RWPE2 (cell line): ENCODE measurements at places on chromosomes 6 and 20.

DNA sequence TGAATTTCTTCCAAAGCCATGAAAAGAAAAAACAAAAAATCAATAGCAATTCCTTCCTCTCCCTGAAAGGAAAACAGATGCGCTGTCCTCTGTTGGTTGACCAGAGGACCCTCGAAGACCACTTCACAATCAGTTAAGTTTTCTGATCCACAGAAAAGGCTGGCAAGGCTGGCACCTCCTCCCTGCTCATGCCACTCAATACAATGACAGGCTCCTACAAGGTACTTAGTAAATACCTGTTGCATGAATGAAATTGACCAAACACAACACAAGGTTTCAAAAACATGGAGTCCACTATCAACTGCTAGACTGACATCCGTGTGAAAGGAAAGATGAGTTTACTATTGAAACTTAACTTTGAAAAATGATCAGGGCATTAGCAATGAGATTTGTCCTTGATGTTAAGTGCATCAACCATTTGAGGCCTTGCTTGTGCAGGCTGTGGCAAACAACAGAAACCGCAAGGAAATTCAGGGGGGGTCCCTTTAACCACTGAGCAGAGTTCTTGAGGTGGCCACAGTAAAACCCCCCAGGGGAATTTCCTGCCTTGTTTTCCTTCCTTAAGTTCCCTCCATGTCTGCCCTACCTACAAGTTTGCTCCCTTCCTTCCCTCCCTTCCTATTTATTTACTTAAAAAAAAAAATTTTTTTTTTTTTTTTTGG is 27.9 kb upstream of the RTF2 start:
- peak; percentile 16 for DNase-seq

DNA sequence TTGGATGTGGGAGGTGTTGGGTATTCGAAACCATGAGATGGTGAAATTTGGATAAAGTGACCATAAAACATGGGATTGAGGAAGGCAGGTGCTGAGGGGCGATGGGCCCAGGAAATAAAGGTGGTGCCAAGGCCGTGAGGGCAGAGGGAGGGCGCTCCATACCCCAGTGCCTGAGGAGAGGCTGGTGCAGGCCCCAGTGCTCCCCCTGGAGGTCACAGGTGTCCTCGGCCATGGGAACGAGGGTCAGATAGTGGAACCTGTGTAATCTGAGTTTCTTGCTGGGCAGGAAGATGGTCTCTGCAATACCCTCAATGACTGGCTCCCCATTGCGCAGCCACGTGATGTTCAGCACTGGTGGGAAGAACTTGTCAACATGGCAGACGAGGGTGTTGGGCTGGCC is 16.2 kb downstream of the HLA-DPB1 start:
- no peak for DNase-seq

DNA sequence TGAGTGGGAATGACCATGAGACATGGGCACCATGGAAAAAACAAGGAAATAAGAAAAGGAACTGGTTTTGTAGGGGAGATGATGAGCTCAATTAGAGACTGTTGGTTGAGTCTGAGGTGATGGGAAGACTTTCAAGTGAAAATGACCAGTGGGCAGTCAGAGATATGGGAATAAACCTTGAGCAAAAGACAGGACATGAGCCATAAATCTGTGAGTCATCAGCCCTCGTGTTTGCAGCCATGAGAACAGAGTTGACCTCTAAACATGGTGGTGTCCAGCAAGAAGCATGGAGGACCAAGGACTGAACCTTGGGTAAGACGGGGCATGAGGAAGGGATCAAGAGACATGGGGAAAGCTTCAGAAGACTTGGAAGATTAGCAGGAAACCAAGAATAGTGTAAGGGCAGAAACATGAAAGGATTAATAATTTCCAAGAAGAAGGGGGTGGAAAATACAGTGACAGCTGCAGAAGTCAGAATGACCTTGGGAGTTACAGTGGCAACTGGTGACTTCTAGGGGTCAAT is 280.6 kb upstream of the PRDM1 start:
- no peak for DNase-seq

GRCh38 chr6:20447581-20448132 is 46.0 kb downstream of the E2F3 start:
- no peak for DNase-seq

DNA sequence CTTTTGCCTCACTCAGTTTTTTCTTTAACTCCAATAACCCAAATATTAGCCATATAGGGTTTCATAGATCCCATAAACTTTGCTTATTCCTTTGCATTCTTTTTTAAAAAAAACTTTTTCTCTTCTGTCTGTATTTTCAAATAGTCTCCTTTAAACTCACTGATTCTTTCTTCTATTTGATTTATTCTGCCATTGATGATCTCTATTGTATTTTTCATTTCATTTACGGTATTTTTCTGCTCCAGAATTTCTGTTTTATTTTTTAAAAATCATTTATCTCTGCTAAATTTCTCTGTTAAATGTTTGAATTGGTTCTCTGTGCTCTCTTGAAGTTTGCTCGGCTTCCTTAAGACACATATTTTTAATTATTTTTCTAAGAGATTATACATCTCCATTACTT is 573.3 kb upstream of the MAN1A1 start:
- no peak for DNase-seq

- no peak for DNase-seq
Observed at GRCh38 chr6:36318690-36319435, 17.8 kb downstream of the BNIP5 start.

DNA sequence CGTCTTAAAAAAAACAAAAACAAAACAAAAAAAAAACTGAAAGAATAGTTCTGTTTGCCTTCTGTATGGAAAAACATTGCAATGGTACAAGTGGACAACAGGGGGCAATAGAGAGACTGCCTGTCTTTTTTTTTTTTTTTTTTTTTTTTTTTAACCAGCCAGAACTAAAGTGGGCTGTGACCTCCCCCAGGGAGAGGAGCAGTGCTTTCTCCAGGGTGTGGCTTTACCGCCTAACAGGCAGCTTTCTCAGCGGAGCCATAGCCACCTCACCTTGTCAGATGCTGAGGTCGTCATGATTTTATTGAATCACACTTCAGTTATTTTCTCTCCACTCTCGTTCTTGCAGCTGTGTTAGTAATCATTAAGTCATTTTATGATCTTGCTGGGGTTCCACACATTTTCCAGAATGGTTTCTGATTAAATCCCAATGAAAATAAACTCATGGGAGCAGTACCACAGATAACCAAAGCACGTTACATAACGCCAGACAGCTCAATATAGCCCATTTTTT is 78.4 kb downstream of the GMPR start:
- no peak for DNase-seq

DNA sequence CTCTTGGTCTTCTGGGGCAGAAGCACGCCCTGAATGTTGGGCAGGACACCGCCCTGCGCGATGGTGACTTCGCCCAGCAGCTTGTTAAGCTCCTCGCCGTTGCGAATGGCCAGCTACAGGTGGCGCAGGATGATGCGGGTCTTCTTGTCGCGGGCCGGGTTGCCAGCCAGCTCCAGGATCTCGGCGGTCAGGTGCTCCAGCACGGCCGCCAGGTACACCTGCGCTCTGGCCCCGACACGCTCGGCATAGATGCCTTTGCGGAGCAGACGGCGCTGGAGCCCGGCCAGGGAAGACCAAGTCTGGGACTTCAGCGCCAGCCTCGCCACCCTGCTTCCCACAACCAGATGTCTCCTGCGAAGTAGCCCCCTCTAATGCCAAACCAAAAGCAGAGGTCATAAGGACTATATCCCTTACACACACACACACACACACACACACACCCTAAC is 8.0 kb upstream of the SLC17A3 start:
- peak; percentile 58 for DNase-seq

- DNase-seq = no peak
Observed at GRCh38 chr6:75863001-75863400, 114.0 kb downstream of the MYO6 start.

DNA sequence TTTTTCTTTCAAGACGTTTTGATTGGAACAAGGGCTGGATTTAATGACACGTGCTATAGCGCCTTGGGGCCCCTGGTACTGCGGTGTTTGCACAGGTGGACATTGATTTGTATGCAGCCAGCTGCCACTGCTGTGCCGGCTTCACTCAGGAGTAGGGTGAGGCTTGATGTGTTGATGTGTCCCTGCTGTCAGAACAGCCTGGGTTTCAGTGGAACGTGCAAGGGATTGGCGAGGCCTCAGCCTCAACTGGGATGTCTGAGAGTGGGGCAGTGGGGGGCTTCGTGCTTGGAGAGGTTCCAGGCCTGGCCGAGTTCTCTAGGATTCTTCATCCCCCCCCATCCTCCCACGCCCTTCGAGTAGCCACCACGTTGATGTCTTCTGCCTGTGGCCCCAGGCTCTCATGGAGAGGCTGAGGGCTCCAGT is 23.0 kb downstream of the PYGB start:
- DNase-seq = peak; percentile 47

DNA sequence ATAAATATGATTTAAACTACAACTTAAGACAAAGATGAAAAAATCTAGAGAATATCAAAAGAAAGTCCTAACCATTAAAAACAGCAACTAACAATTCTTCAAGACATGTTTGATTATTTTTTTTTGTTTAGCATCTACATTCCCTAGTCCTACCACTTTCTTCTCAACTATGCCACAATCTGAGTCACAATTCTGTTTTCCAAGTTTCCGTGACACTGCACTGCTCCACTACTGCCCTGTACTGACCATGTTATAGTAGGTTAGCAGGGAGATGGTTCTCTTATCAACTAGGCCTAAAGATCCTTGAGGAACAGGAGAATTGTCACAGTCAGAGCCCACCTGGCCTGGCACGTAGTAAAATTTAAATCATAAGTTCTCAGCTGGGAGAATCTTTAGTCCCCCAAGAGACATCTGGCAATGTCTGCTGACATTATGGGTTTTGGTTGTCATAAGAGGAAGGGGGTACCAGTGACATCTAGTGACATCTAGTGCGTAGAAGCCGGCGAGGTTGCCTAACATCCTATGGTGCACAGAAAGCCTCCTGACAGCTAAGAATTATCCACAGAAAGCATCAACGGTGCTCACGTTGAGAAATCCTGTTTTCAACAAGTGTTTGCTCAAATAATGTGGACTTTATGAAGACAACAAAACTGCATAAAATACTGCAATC is 100.5 kb downstream of the PDE10A start:
- DNase-seq = no peak

- DNase-seq = no peak
Observed at GRCh38 chr20:12966468-12967085, 42.2 kb upstream of the SPTLC3 start.

DNA sequence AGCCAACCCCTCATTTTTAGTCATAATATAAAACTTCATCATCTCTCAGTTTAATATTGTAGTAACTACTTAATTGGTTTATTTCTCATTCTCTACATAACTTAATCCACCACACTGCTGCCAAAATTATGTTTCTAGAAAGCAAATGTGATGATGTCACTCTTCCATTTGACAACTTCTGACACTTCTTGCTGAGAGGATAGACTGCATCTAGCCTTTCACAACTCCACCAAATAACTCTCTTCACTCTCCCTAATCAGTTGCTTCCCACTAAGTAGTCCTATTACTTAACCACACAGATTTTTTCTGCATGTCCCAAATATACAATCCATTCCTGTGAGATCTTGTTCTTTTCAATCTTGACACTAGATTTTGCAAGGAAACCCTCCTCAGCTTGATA is 951.3 kb downstream of the EPHA7 start:
- DNase-seq = no peak

GRCh38 chr20:33393609-33394008 is 7.7 kb downstream of the CDK5RAP1 start:
- no peak for DNase-seq

DNA sequence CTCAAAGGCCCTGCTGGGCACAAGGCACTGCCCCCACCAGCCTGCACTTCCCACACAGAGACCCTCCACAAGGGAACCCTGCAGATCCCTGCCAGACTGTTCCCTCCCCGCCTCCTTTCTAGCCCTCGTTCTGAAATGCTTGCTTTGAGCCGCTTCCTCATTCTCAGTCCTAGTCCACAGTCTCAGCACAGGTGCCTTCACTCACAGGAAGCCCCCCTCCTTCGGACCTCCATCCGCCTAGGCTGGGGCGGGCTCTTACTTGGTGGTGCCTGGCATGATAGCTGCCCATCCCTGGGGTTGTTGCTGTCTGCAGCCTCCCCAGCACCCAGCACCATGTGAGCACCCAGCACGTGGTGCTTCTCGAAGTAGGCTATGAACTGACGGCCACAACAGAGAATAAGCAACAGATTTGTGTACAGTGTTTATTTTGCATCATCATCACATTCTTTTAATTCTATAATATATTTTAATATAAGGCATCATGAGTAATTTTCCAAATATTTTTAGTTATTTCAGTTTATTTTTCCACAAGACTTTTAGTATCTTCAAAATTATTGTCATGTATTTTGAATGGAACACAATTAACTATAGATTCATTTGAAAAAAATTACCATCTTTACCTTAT is 12.3 kb downstream of the CST5 start:
- DNase-seq = no peak

DNA sequence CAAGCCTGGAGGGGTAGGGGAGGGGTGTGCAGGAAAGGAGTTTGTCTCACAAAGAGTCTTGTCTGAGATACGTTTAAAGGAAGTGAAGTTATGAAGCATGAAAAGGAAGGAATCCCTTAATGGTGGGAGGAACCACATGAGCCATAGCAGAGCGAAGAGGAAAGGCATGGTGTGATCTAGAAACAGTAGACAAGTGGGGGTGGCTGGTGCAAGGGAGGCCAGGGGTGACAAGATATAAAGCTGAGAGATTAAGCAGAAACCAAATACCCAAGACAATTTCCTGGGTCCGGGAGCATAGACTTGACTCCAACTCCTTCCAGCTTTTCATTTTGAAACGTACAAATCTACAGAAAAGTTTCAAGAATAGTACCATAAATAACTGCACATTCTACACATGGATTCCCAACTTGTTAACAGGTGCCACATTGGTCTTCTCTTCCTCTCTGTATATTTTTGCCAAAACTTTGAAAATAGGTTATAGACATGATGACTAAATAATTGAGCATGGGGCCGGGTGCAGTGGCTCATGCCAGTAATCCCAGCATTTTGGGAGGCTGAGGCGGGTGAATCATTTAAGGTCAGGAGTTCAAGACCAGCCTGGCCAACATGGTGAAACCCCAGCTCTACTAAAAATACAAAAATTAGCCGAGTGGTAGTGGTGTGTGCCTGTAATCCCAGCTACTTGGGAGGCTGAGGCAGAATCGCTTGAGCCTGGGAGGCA is 211.6 kb downstream of the SLC24A3 start:
- DNase-seq = no peak

GRCh38 chr6:158501360-158502262 is 58.3 kb upstream of the TMEM181 start:
- no peak for DNase-seq

DNA sequence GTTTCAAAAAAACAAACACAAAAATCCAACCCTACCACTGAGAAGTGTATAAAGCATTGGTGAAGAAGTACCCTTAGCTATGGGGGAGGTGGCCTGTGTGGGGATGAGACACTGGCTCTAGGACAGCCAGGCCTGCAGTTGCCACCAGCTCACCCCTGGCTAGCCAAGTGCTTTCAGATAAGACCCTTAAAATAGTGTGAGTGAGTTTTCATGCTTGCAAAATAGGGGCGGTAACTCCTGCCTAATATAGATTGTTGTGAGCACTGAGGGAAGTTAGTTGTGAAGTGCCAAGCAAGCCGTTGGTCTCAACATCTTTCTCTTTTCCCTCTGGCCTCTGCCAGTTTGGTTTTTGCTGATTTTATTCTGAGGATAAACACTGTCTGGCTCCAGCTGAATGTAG is 11.3 kb downstream of the PPP1R3G start:
- no peak for DNase-seq

- no peak for DNase-seq
Observed at GRCh38 chr20:40168981-40169620, 519.9 kb downstream of the MAFB start.

GRCh38 chr6:106452628-106453027 is 92.1 kb downstream of the CRYBG1 start:
- DNase-seq = no peak

GRCh38 chr6:154606457-154606856 is 96.0 kb upstream of the CNKSR3 start:
- no peak for DNase-seq

- DNase-seq = no peak
Observed at GRCh38 chr20:34577061-34577460, 18.5 kb downstream of the MAP1LC3A start.
